ENCODE measurements at places on chromosomes 7 and 10.

DNA sequence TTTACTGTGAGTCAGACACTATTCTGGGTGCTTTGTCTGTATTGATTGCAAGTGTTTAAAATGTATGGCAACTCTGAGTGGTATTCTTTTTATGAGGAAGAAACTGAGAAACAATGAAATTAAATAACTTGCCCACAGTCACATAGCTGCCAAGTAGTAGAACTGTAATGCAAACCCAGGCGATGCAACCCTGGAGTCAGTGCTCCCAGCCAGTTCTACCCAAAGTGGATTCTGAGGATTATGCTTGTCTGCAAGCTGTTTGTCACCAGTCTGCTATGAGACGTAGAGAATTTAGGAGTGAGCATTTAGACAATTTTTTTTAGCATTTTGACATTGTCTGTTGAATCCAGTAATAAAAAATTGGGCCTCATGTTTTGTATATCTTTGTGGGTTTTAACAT lies 306.0 kb upstream of the LRGUK start:
- H3K27me3 ChIP-seq = no peaks in the 10 kb centered on the region
- no peaks in the 10 kb centered on the region for H3K36me3 ChIP-seq
- no peak for DNase-seq
- H3K4me1 ChIP-seq = no peaks in the 10 kb centered on the region
- H3K4me3 ChIP-seq = no peak overlapping the region

- H3K36me3 ChIP-seq = no peaks in the 10 kb centered on the region
- DNase-seq = no peak
- H3K27ac ChIP-seq = no peak overlapping the region
- H3K4me1 ChIP-seq = no peaks in the 10 kb centered on the region
- no peak overlapping the region for H3K4me3 ChIP-seq
Observed at GRCh38 chr10:19874791-19875190, 58.6 kb downstream of the PLXDC2 start.

- H3K27me3 ChIP-seq = no peaks in the 10 kb centered on the region
- no peak overlapping the region for H3K27ac ChIP-seq
- H3K4me1 ChIP-seq = peaks cover 26% of the 10 kb centered on the region
- H3K36me3 ChIP-seq = no peaks in the 10 kb centered on the region
- H3K4me3 ChIP-seq = no peak overlapping the region
- no peak for DNase-seq
Observed at GRCh38 chr7:129896568-129897382, 56.0 kb downstream of the UBE2H start.

- no peaks in the 10 kb centered on the region for H3K4me1 ChIP-seq
- H3K27me3 ChIP-seq = no peaks in the 10 kb centered on the region
- H3K27ac ChIP-seq = no peak overlapping the region
- no peak overlapping the region for H3K4me3 ChIP-seq
- DNase-seq = no peak
- no peaks in the 10 kb centered on the region for H3K36me3 ChIP-seq
Observed at GRCh38 chr7:41630741-41631140, 72.1 kb downstream of the INHBA start.

- no peaks in the 10 kb centered on the region for H3K27me3 ChIP-seq
- no peaks in the 10 kb centered on the region for H3K36me3 ChIP-seq
Observed at GRCh38 chr7:37304921-37305320, 143.7 kb downstream of the ELMO1 start.

GRCh38 chr10:117896517-117896916 lies 150.2 kb downstream of the RAB11FIP2 start:
- DNase-seq = no peak
- no peaks in the 10 kb centered on the region for H3K27me3 ChIP-seq

DNA sequence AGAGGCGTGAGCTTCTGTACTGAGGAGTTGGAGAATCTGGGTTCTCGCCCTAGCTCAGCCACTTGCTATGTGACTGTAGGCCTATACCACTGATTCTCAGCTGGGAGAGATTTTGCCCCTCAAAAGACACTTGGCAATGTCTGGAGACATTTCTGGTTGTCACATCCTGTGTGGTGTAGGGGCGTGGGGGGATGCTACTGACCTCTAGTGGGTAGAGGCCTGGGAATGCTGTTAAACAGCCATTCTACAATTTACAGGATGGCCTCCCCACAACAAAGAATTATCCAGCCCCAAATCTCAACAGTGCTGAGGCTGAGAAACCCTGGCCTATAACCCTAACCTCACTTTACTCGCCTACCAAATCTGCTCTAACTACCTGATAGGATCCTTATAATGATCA lies 58.8 kb upstream of the GAD2 start:
- H3K27me3 ChIP-seq = no peaks in the 10 kb centered on the region
- H3K4me1 ChIP-seq = no peaks in the 10 kb centered on the region
- no peak for DNase-seq
- no peak overlapping the region for H3K27ac ChIP-seq

DNA sequence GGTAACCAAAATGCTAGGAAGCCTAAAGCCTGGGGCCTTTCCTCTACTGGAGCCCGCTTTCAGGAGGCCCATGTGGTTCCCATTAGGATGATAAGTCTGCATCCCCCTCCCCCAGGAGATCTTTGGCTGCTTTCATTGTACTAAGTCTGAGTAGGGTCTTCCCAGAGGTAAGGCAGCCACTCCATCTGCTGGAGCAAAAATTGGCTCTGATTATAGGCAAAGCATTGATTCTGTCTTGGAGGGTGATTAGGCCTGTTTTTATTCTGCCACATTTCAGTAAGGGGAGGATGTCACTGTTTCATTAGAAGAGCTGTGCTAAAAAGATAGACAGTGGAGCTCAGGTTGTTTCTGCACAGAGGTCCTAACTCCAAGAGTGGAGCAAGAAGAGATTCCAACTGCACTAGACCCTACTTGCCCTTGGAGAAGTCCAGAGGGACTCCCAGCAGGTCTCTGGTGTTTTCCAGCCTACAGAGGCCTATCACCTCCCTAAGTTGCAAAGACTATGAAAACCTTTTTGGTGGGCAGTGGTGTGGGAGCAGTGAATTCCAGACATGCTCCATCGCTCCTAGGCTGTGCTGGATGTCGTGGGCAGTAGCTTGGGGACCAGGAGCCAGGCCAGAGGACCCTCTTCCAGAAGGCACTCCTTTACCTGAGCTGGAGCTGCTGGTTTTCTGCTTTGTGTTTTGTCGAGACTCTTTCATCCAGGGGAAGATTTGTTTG lies 7.1 kb upstream of the HOXA2 start:
- DNase-seq = peak; percentile 40
- no peak overlapping the region for H3K27ac ChIP-seq
- no peak overlapping the region for H3K4me3 ChIP-seq

DNA sequence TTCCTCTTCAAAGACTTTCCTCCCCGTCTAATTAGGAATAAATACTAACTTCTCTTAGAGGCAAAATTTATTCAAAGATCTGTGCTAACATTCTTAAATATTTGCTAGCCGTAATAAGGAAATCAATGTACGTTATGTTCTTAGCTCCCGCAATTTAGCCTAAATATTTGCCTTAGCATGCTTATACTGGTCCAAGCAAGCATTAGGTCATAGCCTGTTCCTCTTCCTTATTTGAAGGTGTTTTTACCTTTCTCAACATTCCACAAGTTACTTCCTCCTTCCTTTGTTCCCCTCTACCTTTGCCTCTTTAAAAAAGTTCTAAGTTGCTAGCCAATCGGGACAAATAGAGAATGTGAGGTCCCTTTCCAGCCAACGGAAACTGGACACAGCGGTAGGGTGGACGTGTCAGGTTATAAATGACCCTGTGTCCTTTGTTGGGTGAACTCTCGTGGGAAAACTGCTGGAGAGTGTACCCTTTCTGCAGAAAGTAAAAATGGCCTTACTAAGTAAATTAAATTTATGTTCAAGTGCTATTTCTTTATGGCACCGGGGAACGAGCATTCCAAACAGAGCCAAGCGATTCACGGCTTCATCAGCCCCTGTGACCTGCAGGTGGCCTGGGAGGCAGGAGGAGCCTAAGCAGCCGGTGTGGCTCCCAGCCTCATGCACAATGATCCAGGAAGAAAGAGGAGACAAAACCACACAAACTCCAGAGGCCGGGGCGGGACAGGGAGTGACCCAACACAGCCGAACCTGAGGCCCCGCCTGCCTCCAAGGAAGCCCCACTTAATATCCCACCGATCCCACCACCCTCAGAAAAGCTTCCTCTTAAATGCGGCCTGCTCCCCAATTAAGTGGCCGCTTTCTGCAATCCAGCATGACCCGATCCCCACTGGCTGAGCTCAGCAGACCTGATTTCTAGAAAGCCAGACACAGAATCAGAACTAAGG lies 67.0 kb downstream of the ZRANB1 start:
- no peak overlapping the region for H3K4me3 ChIP-seq
- peaks cover 72% of the 10 kb centered on the region for H3K4me1 ChIP-seq
- peak overlapping the region; percentile 89 for H3K27ac ChIP-seq
- peaks cover 11% of the 10 kb centered on the region for H3K36me3 ChIP-seq
- no peak for DNase-seq
- no peaks in the 10 kb centered on the region for H3K27me3 ChIP-seq

GRCh38 chr10:60877061-60877776 lies 66.8 kb downstream of the RHOBTB1 start:
- no peaks in the 10 kb centered on the region for H3K27me3 ChIP-seq
- no peaks in the 10 kb centered on the region for H3K4me1 ChIP-seq
- peaks cover 25% of the 10 kb centered on the region for H3K36me3 ChIP-seq
- no peak overlapping the region for H3K27ac ChIP-seq

DNA sequence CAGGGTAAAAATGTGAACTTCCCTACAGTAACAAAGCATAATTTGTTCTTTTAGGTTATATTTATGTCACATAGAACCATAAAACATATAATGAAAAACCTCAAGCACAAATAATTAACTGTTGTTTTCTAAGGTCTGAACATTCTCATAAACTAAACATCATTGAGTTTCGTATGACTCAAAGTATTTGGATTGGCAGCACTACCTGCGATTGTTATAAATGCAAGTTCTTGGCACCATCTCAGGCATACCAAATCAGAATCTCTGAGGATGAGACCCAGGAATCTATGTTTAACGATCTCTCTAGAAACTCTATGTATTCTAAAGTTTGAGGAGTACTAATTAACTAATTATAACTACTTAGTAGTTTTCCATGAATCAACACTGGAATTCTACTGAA lies 22.5 kb downstream of the ORC5 start:
- no peaks in the 10 kb centered on the region for H3K4me1 ChIP-seq
- H3K36me3 ChIP-seq = peaks cover 31% of the 10 kb centered on the region
- no peak for DNase-seq
- no peak overlapping the region for H3K4me3 ChIP-seq
- H3K27me3 ChIP-seq = no peaks in the 10 kb centered on the region

GRCh38 chr7:36312915-36313334 lies 76.7 kb upstream of the ANLN start:
- DNase-seq = peak; percentile 49
- no peaks in the 10 kb centered on the region for H3K4me1 ChIP-seq
- no peaks in the 10 kb centered on the region for H3K36me3 ChIP-seq
- no peaks in the 10 kb centered on the region for H3K27me3 ChIP-seq

DNA sequence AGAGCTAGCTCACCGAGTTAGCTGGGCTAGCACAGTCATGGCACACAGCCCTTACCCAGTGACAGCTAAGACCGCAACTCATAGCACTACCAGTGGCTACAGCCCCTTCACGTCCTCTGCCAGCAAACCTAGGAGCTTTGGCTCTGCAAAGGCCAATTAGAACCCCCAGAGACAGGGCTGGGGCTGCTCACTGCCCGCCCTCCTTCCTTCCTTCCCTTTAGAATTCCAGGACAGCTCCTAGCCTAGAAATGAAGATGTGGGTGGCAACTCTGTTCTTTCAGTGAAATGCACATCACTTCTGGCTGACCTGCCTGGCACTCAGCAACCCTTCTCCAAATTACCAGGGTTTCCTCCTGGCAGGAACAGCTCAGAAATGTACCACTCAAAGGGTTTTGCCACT lies 99.9 kb downstream of the FAM53B start:
- no peaks in the 10 kb centered on the region for H3K27me3 ChIP-seq
- no peak overlapping the region for H3K27ac ChIP-seq
- H3K36me3 ChIP-seq = no peaks in the 10 kb centered on the region
- peaks cover 2% of the 10 kb centered on the region for H3K4me1 ChIP-seq

DNA sequence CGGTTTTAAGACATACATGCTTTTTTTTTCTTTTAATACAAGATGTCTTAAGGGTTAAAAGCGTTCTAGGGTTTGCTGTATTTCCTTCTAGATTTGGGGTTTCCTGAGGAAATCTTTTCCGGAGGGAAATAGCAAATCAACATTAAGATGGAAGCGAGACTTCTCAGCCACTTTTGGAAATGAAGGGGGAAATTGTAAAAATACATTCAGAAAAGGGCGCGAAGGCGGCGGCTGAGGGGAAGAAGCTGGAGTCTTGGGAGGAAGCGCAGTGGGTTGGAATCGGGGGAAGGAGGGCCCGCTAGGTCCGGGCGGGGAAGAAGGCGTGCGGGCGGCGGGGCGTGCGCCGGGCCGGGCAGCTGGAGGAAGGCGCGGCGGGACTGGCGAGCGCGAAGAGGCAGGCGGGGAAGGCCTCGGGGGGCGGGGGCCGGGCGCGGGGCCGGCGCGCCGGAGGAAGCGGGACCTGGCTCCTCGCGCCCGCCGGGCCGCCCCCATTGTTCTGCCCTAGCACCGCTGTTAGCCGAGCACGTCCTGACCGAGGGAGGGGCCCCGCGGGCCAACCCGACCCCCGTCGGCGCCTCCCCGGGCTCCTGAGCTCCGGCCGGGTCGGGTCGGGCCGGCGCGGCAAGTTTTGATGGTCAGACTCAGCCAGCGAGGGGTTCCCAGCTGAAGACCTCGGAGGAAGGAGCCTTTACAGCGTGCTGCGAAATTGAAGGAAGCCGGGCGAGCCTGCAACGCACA lies 1.5 kb upstream of the SKIDA1 start:
- H3K4me3 ChIP-seq = peak overlapping the region; percentile 60
- peak overlapping the region; percentile 98 for H3K27ac ChIP-seq
- no peaks in the 10 kb centered on the region for H3K36me3 ChIP-seq
- no peaks in the 10 kb centered on the region for H3K27me3 ChIP-seq
- DNase-seq = peak; percentile 67

GRCh38 chr10:14262836-14263425 lies 67.8 kb downstream of the FRMD4A start:
- no peak for DNase-seq
- no peaks in the 10 kb centered on the region for H3K36me3 ChIP-seq
- no peaks in the 10 kb centered on the region for H3K4me1 ChIP-seq
- no peaks in the 10 kb centered on the region for H3K27me3 ChIP-seq
- H3K4me3 ChIP-seq = no peak overlapping the region
- no peak overlapping the region for H3K27ac ChIP-seq

GRCh38 chr10:3945026-3945425 lies 160.0 kb upstream of the KLF6 start:
- no peaks in the 10 kb centered on the region for H3K27me3 ChIP-seq
- H3K36me3 ChIP-seq = no peaks in the 10 kb centered on the region
- H3K4me3 ChIP-seq = no peak overlapping the region
- no peaks in the 10 kb centered on the region for H3K4me1 ChIP-seq
- peak; percentile 50 for DNase-seq

DNA sequence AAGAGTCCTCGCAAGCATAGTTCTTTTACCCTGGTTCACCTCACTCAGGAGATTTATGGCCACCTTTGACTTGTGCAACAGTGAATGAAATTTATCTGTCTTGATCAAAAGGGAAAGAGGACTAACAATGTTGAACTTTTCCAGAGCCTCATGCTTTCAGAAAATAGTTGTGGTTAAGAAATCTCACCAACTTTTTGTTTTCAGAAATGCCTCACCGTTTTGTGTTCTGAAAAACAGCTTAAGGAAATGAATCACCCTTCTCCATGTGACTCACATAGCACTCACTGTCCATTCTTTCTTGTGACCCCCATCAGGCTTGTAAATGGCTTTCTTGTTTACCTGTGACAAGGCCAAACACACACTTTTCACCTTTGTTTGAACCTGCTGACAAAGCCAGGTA lies 148.6 kb upstream of the FAM3C start:
- H3K4me3 ChIP-seq = no peak overlapping the region
- no peak overlapping the region for H3K27ac ChIP-seq
- H3K4me1 ChIP-seq = no peaks in the 10 kb centered on the region
- no peak for DNase-seq

Data from right atrium auricular region (tissue), 2 donors.